ENCODE measurements at places on chromosomes 6 and 20.

GRCh38 chr20:4266183-4266582 lies 250.8 kb upstream of the RNF24 start:
- DNase-seq = no peak

- no peak for DNase-seq
Measured at GRCh38 chr6:17662585-17662984, 44.1 kb downstream of the NUP153 start.

- no peak for DNase-seq
Measured at GRCh38 chr6:2756687-2757224, 6.0 kb upstream of the MYLK4 start.

DNA sequence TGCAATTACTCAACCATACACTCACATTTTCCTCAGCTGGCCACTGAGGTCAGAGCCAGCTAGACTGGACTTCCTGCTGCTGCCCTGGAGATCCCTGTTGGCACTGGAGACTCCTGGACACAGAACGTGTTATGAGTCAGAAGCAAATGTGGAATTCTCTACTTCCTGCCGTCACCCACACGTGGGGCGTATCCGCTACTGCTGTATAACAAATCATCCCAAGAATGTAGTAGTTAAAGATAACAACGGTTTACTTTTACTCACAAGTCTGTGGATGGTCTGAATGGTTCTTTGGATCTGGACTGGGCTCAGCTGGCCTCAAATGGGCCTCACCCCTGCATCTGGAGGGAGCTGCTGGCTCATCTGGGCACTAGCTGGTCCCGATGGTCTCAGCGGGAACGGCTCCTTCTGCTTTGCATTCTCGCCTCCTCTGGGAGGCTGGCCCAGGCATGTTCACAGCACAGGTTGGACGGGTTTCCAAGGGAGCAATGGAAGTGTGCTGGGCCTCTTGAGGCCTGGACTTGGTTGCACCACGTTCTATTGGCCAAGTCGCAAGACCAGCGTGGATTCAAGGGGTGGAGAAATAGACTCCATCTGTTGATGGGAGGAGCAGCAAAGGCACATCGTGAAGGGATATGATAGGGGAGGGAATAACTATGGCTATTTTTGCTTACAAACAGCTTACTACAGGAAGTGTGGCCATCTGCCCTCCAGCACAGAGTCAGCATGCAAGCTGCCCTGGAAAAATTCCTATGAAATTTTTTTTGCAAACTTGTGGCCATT lies 118.5 kb downstream of the SNX5 start:
- DNase-seq = no peak

DNA sequence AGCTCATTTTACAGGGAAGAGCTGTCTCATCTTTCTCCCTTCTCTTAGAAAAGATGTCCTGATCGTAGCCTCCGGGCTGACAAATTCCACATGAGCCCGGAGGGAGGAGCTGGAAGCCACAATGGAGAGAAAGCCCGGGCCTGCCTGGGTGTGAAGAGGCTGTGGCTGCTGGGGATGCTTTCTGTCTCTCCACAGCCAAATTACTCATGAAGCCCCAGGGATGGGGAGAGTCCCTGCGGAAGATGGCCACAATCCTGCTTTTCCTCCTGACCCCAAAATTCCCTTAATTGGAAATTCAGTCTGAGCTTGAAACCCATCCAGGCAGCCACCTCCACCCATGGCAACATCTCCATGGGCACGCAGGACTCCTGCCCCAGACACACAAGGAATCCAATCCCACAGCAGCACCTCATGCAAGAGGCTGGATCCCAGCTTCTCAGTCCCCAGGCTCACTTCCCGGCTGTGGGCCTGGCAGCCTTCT lies 32.4 kb downstream of the JPH2 start:
- no peak for DNase-seq

GRCh38 chr6:11445146-11445545 lies 92.4 kb upstream of the TMEM170B start:
- no peak for DNase-seq

DNA sequence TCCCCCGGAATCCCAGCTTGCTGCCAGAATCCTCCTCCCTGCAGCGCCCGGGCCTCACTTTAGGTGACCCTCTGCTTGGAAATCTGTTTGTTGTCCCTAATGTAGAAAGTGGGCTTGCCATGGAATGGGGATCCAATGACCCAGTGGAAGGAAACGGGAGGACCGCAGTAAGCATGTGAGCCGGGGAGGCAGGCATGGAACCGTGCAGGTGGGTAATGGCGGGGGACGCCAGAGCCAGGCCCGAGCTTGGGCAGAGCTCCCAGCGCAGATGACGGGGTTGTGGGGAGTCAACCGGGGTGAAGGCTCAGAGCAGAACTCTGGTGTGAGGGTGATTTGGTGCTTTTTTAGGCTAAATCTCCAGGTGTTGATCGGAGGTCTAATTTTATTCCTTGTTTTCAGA lies 188.3 kb downstream of the QKI start:
- DNase-seq = no peak

GRCh38 chr6:130882370-130882769 lies 55.2 kb downstream of the SMLR1 start:
- DNase-seq = no peak

DNA sequence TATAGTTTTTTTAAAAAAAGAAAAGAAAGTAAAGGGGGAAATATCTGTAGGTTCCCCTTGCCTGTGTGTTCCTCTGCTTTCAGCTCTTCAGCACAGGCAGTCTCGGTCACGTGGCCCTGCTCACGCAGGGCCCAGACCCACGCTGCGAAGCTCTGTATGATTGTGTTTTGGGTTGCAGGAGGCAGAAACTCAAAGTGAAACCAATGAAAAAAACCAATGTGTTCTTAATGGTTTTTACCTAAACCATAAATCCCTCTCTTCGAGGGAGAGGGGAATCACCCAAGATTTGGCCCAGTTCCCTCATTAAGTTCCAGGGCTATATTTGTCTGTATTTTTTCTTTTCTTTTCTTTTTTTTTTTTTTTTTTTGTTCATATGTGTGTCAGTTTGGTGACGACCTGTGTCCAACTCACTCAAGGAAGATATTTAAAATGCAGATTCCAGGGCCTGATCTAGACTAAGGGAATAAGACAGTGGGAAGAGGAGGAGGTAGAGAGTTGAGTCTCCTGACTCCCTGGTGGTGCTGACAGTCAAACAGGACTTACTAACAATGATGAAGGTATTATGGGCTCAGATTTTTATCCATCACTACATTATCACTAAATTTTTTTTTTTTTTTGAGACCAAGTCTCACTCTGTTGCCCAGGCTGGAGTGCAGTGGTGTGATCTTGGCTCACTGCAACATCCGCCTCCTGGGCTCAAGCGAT lies 33.8 kb upstream of the RREB1 start:
- peak; percentile 69 for DNase-seq

DNA sequence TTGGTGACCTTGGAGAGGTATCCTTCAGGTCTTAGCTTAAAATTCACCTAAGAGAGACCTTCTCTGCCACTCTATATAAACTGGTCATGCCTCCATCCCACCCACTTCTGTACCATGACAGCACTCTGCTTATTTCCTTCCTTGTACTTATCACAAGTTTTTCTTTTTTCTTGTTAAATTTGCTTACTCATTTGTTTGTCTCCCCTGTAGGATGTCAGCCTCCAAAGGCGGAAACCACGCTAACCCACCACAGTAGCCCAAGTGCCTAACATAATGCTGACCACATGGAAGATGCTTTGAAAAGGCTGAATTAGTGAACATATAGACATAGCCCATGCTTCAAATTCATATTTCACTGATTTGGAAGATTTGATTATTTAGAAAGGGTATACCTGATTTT lies 5.4 kb downstream of the BMP6 start:
- DNase-seq = no peak

GRCh38 chr20:23298926-23299672 lies 51.5 kb upstream of the NXT1 start:
- no peak for DNase-seq

DNA sequence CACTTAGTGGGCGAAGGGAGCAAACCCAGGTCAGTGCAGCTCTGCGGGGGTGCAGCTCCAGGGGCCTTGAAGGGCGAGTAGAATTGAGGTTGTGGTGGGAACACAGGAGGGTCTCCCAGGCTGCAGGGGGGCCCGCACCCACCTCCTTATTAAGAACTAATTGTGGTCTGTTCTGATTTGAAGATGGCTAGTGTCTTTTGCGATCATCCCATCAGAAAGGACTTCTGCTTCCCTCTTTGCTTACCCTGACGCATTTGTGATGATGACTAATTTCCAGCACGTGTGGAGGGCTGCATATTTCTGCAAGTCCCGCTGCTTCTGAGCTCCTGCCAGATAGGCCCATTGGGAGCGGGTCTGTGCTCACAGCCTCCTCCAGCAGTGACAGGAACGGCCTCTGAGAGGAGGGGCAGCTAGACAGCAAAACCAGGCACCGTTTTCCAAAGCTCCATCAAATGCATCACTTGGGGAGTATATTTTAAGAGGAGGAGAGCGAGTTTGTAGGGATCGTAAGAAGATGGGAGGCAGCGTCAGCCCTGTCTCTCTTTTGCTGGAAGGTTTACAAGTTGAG lies 268.9 kb downstream of the CDH4 start:
- no peak for DNase-seq

GRCh38 chr20:11838076-11838636 lies 79.5 kb upstream of the BTBD3 start:
- no peak for DNase-seq

DNA sequence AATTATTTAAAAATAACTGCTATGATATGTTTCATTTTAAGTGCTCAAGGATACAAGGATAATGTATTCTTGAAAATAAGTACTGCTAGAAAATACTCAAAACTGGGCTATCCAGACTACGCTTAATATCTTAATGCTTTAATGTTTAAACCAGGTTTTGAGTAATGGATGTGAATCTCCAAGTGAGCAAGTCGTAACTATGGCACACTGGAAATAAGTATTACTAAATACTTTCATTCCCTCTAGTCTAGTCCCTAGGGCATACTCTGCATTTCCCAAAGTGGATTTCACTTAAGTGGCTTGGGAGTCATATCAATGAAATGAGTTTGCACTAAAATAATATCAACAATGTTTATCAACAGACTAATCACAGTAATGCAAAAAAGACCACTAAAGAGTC lies 48.1 kb downstream of the HMGCLL1 start:
- DNase-seq = no peak

GRCh38 chr6:168704678-168705077 lies 263.7 kb downstream of the SMOC2 start:
- DNase-seq = no peak

DNA sequence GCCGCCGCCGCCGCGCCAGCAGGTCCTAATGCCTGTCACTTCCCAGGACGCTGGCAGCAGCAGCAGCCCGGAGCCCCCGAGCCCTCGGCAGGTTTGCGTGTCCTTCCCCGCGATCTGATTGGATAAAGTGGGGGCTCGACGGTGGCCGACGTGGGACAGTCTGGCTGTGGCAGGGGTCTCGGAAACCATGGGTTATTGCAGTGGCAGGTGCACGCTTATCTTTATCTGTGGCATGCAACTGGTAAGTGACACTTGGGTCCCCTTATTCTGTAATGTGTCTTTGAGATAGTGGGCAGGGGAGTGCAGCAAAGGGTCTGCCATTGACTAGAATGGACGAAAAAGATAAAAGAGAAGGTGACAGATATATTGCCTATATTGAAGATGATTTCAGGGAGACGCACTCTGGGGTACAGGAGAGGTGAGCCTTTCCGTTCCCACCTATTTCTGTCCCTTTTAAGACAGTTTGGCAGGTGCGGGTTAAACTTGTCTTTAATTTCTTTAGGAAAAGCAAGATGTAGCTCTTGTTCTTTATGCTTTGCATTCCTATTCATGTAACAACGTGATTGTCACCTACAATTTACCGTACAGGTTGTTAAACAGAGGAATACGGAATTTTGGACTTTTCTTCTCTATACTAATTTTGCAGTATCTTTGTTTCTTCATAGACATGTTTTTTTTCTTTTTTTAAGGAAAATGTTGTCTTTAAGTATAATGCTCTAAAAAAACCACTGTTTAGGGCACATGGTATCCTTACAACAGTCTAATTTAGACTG lies 535 bp downstream of the NKAIN2 start:
- no peak for DNase-seq

DNA sequence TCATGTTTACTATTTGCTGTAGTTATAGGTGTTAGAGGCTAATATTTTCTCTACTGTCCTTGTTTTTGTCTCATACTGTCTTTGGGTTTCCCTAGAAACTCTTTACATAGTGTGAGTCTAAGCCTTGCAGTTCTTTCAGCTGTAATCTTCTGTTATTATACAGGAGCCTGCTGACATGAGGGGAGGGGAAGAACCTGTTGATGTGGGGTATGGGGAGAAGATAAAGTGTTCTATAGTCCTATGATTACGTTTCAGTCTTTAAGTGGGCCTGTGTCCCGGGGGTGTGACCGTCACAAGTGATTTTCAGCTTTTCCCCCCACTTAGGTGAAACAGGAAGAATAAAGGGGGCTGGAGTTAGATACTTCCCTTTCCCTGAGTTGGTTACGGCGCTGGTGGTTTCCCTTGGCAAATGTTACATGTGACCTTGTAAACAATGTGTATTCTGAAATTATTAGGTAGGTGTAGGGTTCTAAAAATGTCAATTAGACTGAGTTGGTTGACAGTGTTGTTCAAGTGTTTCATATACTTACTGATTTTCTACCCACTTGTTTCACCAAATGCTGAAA lies 41.3 kb downstream of the REV3L start:
- DNase-seq = peak; percentile 13

- no peak for DNase-seq
Measured at GRCh38 chr20:45459606-45460005, 9.9 kb upstream of the WFDC2 start.

DNA sequence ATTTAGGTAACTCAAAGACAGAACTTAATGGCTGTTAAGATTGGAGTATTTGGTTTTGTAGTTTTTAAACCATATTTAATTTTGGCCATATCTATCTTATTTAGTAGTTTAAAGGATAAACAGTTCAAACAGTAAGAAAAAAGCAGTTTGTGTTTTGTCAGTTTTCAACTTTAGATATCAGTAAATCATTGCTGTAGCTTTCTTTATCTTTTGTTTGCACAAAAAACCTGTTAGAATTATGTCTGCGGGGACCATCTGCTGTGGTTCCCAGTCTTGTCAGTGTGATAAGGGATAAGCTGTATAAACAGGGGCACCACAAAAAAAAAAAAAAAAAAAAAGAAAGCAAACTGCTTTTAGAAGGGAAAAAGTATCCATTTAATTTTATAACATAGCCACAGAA lies 40.9 kb downstream of the CDKAL1 start:
- no peak for DNase-seq

DNA sequence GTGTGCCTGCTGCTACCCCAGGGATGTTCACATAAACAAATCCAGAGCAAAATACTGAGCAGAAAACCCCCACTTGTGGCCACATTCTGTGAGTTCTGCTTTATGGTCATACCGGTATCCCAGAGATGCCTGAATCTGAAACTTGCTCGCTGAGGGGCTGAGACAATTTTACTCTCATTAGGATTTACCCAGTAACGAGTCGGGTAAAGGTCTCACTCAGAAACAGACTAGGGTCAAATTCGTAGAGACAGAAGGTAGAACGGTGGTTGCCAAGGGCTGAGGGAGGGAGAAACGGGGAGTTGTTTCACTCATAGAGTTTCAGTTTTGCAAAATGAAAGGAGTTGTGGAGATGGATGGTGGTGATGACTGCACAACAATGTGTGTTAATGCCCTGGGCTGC lies 45.4 kb upstream of the NKX2-2 start:
- no peak for DNase-seq

- DNase-seq = no peak
Measured at GRCh38 chr6:104540743-104541142, 319.0 kb downstream of the HACE1 start.

All from CD4-positive, alpha-beta T cell treated with Interleukin-1 beta for 1 hour (primary cell).